NAMALWA (cell line): ENCODE measurements at places on chromosomes 1 and 21.

GRCh38 chr1:82185084-82185483 lies 384.4 kb downstream of the ADGRL2 start:
- DNase-seq: no peak

DNA sequence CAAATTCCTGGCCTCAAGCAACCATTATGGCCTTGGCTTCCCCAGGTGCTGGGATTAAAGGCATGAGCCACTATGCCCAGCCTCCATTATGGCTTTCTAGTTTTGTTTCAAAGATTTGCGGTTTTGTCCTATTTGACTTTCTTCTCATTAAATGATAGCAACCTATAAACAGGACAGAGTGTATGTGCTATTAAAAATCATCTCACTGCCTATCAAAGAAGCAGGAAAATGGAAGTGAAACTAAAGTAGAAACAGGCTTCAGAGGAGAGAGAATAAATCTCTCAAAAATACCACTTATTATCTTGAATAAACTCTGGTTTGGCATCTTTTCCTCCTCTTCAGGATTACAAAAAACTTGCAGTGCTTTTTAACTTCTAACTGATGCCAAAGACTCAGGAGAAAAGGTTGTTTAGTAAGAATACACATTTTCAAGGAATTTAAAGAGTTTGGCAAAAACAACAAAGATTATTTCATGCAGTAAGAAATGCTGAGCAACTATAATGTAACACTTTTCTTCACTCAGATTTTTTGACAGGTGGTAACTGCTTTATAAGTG lies 28.7 kb downstream of the ACBD3 start:
- DNase-seq: peak; percentile 61

- DNase-seq: no peak
Observed at GRCh38 chr1:92315766-92316599, 17.1 kb downstream of the RPAP2 start.

GRCh38 chr1:169572187-169572586 lies 14.1 kb downstream of the F5 start:
- DNase-seq: no peak

DNA sequence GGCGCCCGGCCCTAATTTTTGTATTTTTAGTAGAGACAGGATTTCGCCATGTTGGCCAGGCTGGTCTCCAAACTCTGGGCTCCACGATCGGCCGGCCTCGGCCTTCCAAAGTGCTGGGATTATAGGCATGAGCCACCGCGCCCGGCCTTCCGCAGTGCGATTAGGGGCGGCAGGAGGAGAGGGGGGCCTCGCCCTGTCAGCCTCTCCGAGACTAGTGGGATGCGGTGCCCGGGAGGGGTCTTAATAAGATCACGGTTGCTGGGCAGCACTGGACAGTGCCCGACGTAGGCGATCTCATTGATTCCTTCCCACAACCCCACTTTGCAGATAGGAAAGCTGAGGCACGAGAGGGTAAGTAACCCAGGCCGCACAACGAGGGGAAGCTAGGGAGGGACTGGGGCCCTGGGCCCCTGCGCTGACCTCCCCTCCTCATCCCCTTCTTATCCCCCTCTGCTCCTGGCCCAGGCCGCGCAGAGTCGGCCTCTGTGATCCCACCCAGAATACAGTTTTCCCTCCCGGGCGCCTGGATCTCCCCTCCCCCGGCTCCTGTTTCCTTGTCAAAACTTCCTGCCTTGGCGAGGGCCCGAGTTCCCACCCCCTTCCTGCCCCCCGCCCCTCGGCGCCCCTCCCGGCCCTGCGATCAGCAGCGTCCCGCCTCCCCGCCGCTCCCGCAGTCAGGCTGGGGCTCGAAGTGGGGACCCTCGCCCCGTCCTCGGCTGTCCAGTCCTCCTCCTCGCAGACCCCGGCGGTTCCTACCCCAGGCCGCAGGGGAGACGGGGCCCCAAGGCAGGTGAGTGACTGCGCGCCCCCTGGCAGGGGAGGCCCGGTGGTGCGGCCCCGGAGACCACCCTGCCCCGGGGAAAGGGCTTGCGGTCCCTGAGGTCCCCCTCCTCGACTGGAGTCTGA lies at the start of gene PEAR1:
TSS of gene PEAR1 (plus strand) at position 671 of the 906 bp plus-strand sequence. CDS start 10,209 bp downstream, outside the sequence.
- no peak for DNase-seq

- DNase-seq: no peak
Observed at GRCh38 chr1:180579961-180580611, 21.3 kb downstream of the OVAAL start.

GRCh38 chr1:7013833-7014639 lies 228.8 kb downstream of the CAMTA1 start:
- no peak for DNase-seq

DNA sequence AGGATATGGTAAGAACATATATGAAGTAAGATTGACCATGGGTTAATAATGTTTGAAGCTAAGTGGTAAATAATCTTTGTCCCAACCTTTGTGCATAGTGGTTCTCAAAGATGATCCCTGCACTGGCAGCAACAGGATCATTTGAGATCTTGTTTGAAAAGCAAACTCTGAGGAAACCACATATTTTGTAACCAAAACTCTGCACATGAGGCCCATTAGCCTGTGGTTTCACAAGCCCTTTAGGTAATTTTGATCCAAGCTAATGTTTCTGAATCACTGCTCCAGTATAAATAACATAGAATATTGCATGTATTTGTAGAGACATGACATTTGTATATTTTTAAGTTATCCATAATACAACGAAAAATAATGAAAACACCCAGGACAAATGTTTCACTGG lies 147.9 kb upstream of the RGS18 start:
- DNase-seq: no peak

DNA sequence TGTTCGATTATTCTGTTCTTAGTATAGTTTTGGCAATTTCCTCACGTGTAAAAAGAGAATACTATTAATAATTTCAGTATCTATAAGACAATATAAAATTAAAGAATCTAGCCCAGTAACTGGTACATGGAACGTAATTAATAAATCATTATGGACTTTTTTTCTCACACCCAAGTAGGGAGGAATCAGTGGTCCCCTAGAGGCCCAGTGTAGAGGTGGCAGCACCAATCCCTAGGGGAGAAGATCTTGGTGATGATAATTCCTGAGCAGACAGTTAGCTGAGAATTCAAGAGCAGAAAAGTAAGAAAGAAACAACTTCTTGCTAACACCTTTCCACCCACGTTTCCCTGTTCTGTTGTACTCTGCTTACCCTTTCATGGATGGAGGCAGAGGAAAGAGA lies 19.7 kb upstream of the SELE start:
- DNase-seq: no peak

DNA sequence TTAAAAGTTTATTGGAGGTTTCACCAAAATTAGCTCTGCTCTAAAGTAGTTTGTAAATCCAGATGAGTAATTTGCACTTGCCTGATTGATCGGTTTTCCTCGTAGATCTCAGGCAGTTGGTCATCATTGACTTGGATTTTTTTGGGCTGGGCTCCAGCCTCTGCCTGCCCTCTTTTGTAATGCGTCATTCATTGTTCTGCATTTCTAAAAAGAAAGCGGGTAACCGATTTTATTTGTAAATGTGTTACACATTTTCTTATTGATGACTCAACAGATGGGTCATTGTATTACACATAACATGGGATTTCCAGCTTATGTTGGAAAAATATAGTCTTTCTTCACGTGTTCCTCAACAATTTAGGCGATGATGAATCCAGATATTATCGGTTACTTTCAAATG lies 5.5 kb downstream of the ETS2 start:
- no peak for DNase-seq

- DNase-seq: no peak
Observed at GRCh38 chr1:23116921-23117699, 51.5 kb downstream of the LUZP1 start.

DNA sequence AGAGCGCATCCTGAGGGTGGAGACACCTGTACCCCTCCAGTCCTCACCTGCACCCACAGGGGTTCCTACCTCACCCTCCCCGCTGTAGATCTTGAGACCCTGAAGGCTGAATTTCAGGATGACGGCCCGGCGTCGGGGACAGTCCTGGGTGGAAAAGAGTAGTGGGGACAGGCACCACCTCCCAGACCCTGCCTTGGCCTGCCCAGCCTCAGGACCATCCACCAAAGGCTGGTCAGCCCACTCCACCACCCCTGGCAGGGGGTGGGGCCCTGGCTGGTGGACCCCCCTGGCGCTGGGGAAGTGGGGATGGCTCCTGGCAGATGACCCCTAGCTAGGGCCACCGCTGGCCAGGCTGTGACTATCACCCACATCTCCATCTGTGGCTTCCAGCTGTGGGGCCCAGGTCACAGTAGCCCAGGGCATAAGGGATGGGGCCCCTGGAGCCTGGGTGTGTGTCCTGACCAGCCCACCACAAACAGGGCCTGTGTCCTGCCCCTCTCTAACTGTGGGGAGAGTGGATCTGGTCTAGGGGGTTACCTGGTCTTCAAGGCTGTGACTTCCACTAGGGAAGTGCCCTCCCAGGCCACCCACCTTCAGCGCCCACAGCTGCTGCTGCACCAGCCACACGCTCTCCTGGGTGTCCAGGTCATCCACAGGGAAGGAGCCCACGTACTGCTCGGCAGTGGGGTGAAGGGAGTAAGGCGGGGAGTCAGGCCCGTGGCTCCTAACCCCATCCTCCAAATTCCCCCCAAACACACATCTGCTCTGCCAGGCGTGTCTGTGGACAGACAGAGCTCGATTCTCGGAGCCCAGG lies 5.4 kb downstream of the SH2D5 start:
- no peak for DNase-seq

DNA sequence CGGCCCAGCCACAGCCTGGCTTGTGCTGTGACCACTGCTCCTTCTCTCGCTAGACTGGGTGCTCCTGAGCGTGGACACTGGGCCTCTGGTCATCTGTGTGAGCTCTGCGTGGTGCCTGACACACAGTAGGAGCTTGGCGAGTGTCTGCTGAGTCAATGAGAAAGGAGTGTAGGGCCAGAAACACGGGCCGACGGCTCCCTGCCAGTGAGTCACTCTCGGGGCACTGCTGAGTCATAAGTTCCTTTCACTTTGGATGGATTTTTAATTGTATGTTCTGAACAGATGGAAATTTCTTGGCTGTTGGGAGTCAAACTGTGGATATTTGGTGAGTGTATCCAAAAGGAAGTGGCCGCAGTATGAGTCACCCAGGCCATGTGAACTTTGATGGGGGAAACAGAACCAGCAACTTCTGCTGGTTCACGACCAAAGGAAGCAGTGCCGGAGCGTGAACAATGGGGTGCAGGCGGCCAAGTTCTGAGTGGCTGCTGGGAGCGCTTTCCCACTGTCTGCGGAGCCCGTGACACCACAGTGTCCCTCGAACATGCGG lies 41.0 kb upstream of the COL18A1 start:
- DNase-seq: no peak

DNA sequence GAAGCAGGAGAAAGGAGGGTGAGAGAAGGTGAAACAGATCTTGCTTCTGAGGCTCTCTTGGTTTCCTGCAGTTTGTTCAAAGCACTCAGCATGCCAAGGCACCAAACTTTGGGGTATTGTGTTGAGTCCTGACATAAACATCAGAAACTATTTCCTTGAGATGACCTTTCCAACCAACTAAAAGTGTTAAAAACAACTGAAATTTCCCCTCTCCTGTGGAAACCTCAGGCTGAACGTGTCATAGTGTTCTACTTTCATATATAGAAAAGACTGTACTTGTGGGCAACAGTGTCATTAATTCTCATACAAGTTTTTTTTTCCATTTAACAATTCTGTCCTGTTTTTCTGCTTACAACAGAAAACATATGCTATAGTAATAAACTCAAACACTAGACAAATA lies 6.3 kb upstream of the LYST start:
- no peak for DNase-seq

DNA sequence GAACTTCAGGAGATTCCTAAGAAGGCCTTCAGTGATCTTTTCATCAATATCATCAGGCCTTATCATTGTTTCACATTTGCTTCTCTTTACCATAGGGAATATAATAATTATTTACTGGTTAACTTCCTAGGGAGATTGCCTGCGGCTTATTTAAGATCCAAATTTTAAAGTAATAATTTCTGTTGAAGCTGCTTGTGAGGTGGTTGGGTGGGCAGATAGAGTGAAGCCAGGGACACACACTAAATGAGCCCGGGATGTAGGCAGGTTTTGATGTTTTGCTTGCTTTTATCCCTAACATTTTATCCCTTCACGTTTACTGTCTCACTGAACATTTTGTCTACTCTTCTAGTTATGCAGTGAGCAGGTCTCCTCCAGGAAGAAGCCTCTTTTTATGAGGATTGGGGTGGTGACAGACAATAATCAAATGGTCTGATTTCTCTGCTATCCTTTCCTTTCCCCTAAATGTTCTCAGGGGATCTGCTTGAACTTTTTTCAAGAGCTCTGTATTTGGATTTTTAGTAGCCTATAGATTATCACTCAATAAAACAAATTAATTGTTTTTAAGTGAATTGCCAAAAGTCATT lies 164.7 kb downstream of the RUNX1 start:
- DNase-seq: no peak

DNA sequence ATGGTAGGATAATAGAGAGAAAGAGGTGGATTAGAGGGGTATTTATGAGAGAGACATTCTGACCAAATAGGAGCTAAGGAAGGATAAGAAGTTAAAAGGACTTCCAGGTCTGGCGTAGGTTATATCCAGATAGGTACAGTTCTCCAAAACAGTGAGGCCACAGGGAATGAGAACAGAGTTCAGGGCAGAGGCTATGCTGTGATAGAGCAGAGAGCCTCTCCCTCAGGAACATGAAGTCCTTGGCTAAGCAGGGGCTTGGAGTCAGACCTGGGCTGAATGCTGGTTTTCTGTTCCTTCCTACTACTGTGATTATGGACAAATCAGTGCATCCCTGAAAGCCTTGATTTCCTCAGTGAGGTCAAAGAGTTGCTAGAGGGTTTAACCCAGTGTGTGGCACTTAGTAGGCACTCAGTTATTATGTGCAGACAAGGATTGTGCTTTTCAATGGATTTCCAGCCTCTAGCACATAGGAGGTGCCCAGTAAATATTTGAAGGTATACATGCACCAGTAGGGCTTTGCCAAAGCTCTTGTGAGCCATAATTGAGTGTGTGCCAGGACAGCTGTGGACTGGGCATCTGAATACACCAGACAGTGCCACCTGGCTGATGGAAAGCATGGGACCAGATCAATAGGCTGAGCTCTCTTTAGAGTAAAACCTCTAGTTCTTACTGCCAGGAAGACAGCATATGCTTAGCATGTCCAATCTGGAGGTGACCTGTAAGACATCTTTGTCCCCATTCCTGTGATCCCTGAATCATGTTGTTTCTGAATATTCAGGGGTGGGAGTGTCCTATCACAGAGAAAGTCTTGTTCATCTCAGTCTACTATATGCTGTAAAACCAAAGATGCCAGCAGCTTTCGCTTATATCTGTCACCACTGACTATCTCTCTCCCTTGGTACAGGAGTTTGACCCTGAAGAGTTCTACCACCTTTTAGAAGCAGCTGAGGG lies 111.1 kb downstream of the PIK3R3 start:
- no peak for DNase-seq

GRCh38 chr1:241924080-241924808 lies 33.3 kb upstream of the BECN2 start:
- no peak for DNase-seq

- no peak for DNase-seq
Observed at GRCh38 chr1:233055879-233056641, 105.6 kb downstream of the NTPCR start.
